ENCODE measurements at places on chromosomes 2 and 18. TPM values are rescaled to one million over a fixed set of nuclear protein-coding genes. Genes with fewer than 3 reads are reported as not detected.

The DLX1 gene
- total RNA-seq: not detected

The CABYR gene
- not detected for total RNA-seq

The FAP gene
- total RNA-seq: 2.3 TPM

The MARCHF4 gene
- not detected for total RNA-seq

DNA sequence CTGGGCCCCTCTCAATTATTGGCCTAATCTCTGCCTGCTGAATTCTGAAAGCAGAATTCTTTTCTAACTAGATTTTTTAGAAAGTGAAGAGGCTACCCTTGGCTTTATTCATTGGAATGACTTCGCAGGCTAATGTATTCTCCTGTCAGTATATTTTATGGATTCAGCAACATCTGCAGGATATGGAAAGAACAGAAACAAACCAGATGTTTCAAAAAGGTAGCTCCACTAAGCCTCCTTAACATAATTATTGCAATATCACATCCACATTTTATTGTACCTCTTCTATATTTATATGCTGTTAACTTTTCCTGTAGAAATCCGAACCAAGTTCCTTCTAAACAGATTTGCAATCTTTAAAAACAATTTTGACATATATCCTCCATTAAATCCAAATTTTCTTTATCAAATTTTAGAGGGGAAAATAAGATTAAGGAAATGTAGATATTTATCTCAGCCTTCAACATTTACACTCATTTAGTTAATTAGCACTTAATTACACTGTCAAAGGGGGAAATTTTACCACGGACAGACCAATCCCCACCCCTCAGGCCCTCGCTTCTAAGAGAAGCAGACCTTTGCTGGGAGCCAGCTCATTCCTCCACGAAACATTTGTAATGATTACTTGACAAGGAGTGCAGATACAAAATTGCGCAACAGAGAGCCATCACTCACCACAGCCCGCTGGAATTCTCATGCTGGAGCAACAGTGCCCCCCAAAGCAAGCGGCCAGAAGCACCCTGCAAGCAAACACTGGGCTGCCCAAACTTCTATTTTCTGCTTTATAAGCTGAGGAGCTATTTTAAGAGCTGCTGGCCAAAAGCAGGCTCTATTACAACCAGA lies 253.4 kb downstream of the ETAA1 start:
- DNase-seq: peak; percentile 19

GRCh38 chr2:11396467-11397445 lies 52.3 kb upstream of the ROCK2 start:
- DNase-seq: no peak

DNA sequence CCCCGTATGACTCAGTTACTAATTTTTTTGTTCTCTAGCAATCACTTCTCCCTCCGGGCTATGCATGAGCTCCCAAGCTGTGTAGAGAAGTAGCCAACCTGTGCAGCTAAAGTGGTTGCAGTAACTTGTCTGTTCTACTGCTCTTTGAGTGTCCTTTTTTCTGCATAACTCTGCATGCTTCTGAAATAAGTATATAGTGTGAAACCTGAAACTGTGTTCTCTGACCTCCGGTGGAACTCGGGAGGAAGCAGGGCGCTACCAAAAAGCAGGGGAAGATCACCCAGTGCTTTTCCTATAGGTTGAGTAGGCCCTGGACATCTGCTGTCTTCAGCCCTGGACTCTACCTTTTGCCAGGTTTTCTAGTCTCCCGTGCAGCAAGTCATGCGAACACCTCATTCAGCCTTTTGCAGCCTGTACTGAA lies 47.8 kb downstream of the PHLPP1 start:
- no peak for DNase-seq

- peak; percentile 60 for DNase-seq
Measured at GRCh38 chr2:202122980-202123720, 50.1 kb downstream of the KIAA2012 start.

DNA sequence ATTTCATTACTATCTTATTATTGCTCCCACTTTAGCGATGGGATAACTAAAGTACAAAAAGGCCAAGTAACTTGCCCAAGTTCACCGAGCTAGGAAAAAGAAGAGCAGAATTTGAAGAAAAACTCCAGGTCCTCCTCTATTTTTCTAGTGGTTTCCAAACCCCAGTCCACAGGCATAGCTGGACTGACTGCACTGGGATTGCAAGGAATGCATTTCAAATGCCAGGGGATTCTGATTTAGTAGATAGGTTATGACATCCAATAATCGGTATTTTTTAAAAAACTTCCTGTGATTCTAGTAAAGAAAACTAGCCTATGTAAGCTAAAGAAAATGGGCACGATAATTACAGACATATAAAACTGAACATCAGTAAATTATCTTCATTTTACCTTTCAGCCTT lies 62.7 kb upstream of the GALNT5 start:
- no peak for DNase-seq

DNA sequence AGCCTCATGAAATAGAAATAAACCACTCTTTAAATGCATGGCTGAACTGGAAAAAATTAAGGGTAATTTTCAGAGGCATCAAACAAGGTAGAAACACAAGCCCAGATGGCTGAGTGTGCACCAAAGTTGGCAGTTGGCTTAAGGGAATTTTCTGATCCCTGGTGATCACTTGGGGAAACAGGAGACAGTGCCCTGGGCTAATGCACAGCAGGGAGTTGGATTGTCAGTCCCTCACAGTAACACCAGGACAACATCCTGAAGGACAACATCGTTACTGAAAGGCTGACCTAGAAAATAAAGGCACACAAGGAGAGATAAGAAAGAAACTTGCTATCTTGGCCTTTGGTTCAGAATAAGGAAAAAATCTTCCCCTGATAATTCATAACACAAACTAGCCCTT lies 417.0 kb downstream of the SLC4A3 start:
- no peak for DNase-seq

DNA sequence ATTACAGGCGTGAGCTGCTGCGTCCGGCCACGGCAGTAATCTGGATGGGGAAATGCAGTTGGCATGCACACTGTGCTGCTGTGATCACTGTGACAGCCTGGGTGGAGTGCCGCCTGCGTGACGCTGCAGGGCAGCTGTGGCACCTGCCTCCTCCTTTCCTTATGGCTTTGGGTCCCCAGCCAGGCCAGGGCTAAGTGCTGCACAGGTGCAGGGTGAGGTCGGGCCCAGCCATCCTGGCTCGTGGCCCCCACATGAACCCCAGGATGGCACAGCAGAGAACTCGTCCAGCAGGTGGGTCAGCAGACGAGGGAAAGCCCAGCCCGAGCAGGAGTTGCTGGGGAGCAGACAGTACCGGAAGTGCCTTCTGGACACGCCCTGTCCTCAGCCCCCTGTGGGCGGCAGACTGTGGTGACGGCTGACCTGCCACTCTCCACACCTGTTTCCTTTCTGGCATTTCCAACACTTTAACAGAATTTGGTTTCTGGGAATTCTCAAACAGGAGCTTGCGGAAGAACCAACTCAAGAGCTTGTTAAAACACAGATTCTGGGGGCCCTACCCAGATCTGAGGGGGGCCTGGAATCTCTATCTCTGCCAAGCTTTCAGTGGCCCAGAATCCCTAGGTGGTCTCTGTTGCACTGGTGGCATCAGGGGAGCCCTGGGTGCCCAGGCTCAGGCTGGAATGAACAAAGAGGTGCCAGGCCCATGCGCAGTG lies 16.9 kb downstream of the HS1BP3 start:
- DNase-seq: peak; percentile 82

DNA sequence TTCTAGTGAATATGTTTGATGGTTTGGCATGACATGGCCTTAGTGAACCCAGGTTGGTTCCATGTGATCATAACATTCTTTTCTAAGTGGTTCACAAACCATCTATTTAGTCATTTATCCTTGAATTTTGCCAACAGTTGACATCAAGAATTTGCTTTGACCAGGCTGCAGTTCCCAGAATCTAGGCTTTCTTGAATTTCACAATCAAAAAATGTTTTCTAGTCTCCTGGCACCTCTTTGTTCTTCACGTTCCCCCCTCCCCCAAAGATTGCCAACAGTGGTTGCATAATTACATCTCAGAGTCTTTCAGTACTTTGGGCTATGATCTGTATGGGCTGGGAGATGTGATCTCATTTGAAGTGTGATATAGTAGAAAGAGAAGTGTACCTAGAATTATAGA lies 124.0 kb downstream of the GATA6 start:
- DNase-seq: no peak

Measured in Peyer's patch (tissue), 4 donors.